ENCODE measurements at places on chromosomes 5 and 9.

DNA sequence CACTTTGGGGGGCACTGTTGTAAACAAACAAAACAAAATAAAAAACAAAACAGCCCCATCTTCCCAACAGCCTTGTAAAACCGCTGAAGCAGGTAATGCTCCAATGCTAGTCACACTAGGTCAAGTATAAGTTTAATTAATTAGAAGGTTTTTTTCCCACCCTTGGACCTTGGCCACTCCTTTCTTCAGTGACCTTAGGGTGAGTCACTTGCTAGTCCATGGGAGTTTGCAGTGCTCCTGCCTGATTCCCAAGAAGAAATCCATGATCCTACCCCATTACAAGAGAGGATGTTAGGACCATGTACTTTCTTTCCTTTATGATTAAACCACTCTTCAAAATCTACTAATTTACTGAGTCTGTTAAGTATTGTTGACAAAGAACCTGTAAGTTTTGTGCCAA is 192.2 kb upstream of the CDKN2B start:
- DNase-seq: no peak

DNA sequence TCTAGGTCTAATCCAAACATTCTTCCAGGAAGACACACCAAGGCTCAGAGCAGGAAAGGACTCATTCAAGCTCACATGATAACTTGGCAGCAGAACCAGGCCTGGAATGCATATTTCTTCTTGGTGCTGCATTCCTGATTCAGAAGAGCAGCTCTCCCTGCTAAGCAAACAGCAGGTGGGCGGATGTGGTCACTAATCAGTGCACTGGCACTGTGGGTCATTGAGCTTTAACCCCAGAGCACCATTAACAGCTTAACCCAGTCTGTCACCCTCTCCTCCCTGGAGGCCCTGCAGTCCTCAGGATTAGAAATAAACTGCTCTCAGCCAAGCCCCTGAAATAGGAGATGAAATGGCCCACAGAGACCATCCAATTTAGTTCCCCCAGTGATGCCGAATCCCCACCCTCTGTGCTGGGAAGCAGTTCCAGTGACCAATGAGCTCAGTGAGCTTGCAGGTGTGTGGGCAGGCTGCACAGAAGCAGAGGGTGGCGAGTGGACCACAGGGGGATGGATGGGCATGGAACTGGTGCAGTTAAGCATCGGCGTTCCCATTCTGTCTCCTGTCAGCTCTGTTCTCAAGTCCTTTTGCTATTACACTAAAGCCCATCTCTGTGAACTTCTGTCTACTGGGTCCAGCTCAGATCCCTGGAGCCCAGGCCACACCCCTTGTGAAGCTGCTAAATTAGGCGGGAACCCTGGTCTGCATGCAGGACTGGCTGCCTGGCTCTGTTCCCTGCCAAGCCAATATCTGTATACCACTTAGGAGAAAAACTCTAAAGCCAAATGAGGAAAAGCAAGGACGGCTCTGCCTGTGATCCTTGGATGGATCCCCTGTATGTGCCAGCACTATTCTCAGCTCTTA is 16.6 kb upstream of the MEGF9 start:
- no peak for DNase-seq

- no peak for DNase-seq
These were observed 89.3 kb upstream of the DMRT1 start for GRCh38 chr9:752201-752600.

- DNase-seq: no peak
These were observed 38.5 kb downstream of the TTC1 start for GRCh38 chr5:160047423-160047822.

GRCh38 chr5:116455061-116455460 is 119.6 kb downstream of the SEMA6A start:
- DNase-seq: no peak

GRCh38 chr5:141669520-141669919 is 12.5 kb downstream of the ARAP3 start:
- DNase-seq: no peak

Measured in activated naive CD4-positive, alpha-beta T cell treated with Interleukin-2 at 50 U/mL for 16 hours (primary cell).